Stimulated activated CD8-positive, alpha-beta memory T cell treated with anti-CD3 and anti-CD28 coated beads, Interleukin-7, amount 100 ng/mL, for 4 hours (primary cell): ENCODE measurements at places on chromosomes 11 and 22.

GRCh38 chr11:27673979-27674663 lies 26.1 kb downstream of the BDNF start:
- DNase-seq: no peak

- no peak for DNase-seq
These were observed 524.2 kb upstream of the CHORDC1 start for GRCh38 chr11:90747057-90747456.

DNA sequence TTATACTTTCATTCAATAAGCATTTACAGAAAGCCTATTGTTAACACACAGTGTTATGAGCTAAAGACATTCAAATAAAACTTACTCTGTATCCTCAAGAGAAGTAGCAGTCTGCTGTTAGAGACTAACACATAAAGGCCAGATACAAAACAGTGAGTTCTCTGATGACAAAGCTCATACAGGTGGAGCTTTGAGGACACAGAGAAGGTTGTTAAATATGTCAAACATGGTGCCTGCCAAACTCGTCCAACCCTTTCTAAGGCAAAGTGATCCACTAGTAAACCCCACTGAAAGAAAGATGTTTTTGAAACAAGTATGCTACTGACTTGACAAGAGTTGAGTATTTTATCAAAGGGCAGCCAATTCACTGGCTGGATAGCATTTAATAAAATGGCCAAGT lies 70.1 kb downstream of the C2CD3 start:
- no peak for DNase-seq

DNA sequence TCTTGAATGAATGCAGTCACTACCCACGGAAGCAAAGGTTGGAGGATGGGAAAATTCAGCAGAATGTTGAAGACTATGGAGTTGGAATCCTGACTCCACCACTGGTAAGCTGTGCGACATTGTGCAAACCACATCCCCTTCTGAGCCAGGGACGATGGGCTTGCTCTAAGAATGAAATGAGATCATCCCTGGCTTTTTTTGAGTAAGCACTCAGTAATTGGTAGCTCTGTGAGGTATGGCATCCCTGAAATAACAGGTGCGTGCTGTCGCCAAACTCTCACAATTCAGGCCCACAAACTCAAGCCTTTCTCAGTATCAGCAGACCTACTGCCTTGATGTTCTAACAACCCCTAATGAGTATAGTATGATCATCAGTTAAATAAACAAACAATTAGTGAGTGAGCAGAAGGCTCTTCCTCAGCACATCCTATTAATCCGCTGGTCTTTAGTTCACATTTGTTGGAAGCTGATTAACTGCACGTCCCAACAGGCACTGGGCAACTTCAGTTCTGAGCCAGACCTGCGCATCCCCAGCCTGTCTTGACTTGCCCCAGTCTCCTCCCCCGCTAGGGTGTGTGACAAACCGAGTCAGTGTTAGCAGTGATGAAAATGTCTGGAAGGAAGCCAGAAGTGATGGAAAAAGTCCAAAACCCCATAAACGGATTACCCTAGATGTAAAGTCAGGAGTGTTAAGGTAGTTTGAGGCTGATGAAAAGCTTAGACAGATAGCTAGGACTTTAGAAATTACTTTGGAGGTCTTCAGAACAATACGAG lies 235.5 kb downstream of the GRIK4 start:
- DNase-seq: no peak

DNA sequence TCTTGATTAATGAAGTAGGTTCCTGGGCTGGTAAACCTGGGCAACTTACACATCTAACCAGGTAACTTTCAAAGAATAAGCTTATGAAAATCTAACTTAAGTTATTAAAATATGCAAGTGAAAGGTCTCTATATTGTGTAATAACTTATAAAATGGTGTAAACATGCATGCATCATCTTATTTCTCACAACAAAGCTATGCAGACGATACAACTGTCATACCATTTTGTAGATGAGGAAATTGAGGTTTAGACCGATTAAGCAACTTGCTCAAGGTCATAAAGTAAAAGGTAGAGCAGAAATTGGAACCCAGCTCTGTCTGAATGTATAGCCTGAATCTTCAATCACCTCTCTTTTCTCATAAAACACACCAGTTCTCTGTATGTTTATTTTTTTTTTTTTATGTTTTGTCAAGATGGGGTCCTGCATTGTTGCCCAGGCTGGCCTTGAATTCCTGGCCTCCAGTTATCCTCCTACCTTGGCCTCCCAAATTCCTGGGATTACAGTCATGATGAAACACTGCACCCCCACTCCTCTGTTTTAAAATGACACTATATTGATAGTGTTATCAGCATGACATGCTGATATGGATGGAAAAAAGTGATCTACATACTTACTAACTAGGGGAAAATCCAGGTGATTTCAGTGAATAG lies 109.6 kb downstream of the SGSM3 start:
- no peak for DNase-seq

GRCh38 chr11:77428598-77428997 lies 45.3 kb downstream of the PAK1 start:
- DNase-seq: no peak

DNA sequence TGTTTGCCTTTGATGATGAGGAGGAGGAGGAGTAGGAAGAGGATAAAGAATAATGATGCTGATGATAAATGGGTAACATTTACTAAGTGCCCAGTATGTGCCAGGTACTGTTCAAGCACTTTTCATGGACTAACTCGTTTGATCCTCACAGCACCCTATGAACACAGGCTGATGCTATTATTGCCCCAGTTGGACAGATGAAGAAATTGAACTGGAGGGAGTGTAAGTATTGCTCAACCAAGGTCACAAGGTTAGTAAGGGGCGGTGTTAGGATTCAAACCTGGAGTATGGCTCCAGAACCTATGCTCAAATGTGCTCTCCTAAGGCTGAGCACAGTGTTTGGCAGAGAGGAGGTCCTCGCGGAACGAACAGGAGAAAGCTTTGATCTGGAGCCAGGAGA lies 78.6 kb downstream of the SYN3 start:
- no peak for DNase-seq

- DNase-seq: no peak
These were observed 26.8 kb downstream of the PARVB start for GRCh38 chr22:44050766-44051355.

GRCh38 chr11:63611395-63611747 lies 2.9 kb downstream of the PLAAT3 start:
- no peak for DNase-seq

GRCh38 chr22:38751422-38752346 lies 4.1 kb downstream of the SUN2 start:
- peak; percentile 65 for DNase-seq

- no peak for DNase-seq
These were observed 24.9 kb downstream of the CTSC start for GRCh38 chr11:88312628-88313027.

- no peak for DNase-seq
These were observed 454.3 kb upstream of the KIRREL3 start for GRCh38 chr11:127454856-127455255.

DNA sequence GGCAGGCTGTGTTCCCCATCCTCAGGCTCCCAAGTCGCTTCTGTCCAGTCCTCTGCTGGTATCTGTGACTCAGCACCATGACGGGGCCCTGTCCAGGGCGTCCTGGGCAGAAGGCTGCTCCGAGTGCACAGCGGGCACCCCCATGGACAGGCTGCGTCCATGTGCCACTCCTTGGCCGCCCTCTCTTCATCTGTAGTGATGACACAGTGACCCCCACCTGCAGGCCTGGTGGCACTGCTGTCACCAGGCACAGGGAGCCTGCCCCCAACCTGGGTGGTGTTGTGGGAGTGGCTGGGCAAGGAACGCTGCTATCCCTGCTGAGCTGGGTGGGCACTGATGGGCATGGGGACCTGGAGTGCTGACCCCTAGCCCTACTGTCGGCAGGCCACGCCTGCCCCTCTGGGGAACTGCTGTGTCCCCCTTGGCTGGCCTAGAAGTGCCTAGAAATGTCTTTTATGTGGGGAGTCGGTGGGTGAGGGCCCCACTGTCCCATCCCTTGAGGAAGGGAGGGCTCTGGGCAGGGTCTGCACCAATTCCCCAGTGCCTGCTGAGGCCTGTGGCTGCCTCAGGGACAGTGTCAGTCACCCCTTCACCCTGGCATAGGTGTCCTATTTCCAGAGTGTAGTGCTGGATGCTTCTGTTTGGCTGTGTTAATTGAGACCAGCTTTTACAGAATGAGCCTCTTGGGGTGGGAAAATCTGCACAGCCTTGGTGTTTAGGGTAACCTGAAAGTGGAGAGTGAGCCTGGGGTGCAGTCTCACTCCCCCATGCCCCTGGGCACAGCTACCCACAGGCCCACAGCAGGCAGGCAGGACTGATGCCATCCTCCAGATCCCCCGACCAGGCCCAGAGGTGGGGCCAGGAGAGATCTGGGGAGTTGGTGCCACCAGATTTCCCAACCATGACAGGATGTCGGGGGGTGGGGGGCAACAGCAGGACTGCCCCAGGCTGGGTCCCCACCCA lies 34.5 kb downstream of the RTN4R start:
- no peak for DNase-seq

DNA sequence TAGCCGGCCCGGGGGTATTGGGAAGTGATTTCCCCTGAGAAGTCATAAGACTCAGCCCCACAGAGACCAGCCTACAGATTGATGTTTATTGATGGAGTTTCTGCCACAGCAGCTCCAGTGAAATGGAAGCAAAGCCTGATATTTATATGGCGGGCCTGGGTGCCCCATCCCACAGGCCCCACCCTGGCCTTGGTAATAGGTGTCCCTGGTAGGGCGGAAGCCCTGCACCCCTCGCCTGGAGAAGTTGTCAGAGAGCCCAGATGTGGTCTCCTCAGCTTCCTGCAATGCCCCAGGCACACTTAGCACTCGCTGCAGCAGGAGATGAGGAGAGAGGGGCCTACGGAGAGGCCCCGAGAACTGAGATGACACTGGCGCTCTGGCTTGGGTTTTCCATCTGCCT lies 107.4 kb downstream of the MORC2 start:
- DNase-seq: no peak

- no peak for DNase-seq
These were observed 48.2 kb downstream of the NECTIN1 start for GRCh38 chr11:119680541-119681360.

DNA sequence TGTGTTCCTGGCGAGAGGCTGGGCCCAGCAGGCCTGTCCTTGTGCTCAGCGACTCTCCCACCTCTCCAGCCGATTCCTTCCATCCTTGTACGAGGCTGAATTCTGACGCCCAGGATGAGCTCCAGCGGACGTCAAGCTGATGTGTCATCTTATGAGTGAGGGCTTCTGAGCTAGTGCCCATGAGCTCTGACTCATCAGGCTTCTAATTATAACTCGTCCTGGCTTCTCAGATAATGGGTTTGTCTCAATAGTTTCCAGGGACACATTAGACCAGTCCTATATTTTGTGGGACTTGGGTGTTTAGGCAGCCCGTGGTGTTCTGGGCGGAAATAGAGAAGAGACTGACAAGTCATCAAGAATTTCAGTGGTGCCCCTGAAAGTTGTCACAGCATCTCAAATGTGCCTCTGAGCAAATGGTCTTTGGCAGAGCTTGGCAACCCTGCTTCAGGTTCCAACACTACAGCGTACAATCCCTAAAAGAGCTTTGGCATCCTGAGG lies 108.2 kb upstream of the CD44 start:
- DNase-seq: no peak

- DNase-seq: no peak
These were observed 42.1 kb downstream of the RIBC2 start for GRCh38 chr22:45455621-45456020.

- DNase-seq: no peak
These were observed 17.1 kb downstream of the TUBGCP6 start for GRCh38 chr22:50227579-50228215.

DNA sequence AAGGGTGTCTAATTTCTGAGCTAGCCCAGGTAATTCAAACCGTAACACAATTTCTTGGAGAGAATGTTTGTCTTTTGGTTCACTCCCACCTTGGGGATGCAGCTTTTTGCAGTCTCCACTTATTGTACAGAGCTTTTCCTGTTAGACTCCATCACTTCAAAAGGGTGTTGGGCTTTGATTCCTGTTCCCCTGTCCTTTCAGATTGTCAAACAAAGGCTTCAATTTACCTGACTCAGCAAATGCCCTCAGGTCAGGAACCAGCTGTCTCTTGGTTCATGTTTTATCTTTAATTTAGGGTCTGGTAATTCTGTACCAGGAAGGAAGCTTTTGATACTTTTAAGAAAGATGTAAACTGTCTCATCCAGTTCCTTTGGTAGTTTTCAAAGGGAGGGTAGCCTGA lies 880.6 kb downstream of the NTM start:
- no peak for DNase-seq

DNA sequence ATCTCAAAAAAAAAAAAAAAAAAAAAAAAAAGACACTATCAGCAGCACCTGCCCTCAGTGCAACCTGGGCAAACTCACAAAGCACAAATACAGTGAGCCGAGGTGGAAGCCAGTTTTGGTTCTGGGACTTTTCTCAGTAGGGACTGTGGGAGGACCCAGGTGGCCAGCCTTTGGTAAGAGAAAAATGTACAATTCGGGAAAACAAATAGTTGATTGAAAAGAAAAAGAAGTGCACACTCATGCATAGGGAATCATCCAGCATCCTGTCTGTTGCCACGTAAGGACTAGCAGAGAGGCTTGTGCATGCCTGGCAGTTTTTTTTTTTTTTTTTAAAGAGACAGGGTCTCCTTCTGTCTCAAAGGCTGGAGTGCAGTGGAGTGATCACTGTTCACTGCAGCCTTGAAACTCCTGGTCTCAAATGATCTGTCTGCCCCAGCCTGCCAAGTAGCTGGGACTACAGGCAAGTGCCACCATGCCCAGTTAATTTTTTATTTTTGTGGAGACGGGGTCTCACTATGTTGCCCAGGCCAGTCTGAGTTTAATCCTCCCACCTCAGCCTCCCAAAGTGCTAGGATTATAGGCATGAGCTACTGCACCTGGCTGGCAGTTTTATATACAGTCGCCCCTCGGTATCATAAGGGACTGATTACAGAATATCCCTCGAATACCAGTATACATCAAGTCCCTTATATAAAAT lies 36.7 kb downstream of the TPST2 start:
- no peak for DNase-seq

DNA sequence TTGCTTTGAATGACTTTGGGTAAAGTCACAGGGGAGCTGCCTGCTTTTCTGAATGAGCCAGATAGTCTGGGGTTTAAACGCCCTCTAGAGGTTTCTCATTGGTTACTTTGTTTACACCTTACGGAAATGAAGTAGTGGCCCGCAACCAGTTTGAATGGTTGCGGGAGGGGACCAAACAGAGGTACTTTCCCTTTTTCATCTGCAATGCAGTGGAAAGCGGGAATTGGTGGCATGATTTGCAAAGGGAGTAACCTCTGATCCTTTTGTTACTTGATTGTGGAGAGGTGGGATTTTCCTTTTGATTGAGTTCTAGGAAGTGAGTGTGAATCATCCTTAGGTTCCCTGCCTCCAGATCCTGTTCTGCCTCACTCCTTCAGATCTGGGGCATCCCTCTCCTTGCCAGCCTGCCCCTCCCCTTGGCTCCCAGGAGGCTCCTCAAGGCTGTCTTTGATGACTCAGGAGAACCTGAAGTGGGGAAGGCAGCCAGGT lies 15.9 kb upstream of the GLYATL1 start:
- DNase-seq: no peak
